ENCODE measurements at places on chromosomes 16 and 17. TPM values are rescaled to one million over a fixed set of nuclear protein-coding genes. Genes with fewer than 3 reads are reported as not detected.

DNA sequence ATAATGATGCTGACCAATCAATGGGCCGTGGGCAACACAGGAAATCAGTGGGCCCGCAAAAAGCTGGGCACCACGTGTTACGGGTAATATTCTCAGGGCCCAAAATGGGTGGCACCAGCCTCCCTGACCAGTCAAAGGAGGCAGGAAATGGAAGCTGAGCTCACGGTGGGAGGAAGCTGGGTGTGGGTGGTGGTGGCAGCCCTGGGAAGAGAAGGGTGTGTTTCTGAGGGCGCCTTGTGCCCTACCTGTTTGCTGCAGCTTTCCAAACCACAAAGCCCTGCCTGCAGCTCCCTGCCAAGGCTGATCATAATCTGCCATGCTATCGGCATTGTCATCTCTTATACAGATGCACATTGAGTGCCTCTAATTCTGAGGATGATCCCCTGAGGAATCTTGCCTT, 457.9 kb downstream of the SLC39A11 start:
- DNase-seq, result no peak
- no peak overlapping the region for H3K4me3 ChIP-seq
- H3K4me1 ChIP-seq, result no peaks in the 10 kb centered on the region
- no peak overlapping the region for H3K27ac ChIP-seq

DNA sequence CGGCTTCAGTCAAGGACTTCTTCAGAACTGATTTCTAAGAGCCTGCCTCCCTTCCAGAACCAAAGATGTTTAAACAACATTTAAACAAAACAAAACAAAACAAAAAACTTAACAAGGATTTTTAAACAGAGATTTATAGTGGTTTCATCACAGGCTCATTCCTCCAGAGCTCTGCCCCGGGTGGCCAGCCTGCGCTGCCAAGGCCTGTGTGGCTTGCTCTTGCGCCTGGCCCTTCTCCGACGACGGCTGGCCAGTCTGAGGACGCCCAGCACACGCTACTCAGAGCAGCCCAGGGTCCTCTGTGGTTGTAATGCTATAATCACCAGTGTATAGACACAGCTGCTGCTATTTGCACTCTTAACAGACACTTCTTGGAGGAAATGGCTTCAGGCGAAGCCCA, 307.2 kb upstream of the MYOCD start:
- H3K36me3 ChIP-seq, result no peaks in the 10 kb centered on the region
- no peak overlapping the region for H3K27ac ChIP-seq
- H3K4me3 ChIP-seq, result no peak overlapping the region
- no peaks in the 10 kb centered on the region for H3K27me3 ChIP-seq
- DNase-seq, result no peak

DNA sequence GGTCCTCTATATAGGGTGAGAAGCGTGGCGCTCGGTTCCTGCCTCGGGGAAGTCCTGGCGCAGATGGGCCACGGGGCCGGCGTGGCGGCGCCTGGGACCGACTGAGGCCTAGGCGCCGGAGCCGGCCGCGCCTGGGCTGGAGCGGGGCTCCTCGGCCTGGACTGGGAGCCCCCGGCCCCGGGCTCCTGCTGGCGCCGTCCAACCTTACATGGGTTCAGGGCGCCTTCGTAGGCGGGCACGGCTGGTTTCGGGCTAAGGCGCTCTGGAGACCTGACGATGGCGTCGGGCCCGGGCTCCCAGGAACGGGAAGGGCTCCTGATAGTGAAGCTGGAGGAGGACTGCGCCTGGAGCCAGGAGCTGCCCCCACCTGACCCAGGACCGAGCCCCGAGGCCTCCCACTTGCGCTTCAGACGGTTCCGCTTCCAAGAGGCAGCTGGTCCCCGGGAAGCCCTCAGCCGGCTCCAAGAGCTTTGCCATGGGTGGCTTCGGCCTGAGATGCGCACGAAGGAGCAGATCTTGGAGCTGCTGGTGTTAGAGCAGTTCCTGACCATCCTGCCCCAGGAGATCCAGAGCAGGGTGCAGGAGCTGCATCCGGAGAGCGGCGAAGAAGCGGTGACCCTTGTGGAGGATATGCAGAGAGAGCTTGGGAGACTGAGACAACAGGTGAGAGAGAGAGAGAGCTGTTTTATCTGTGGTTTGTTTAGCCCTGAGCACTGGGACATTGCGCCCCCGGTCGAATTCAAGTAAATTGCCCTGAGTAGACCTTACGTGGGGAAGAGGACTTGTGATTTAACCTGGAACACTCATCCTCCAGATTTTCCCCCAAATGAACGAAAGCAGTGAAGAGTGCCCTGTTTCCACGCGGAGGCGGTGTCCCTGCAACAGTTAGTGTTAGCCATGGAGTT, 504 bp downstream of the ZNF263 start:
- peaks cover 36% of the 10 kb centered on the region for H3K36me3 ChIP-seq
- H3K27ac ChIP-seq, result peak overlapping the region; percentile 100
- no peaks in the 10 kb centered on the region for H3K27me3 ChIP-seq

- peaks cover 68% of the 10 kb centered on the region for H3K27me3 ChIP-seq
- DNase-seq, result peak; percentile 70
- H3K27ac ChIP-seq, result no peak overlapping the region
- peaks cover 56% of the 10 kb centered on the region for H3K4me1 ChIP-seq
- H3K4me3 ChIP-seq, result no peak overlapping the region
Observed at GRCh38 chr16:89049484-89050118, 44.1 kb upstream of the ACSF3 start.

Gene C17orf78
- not detected for total RNA-seq

DNA sequence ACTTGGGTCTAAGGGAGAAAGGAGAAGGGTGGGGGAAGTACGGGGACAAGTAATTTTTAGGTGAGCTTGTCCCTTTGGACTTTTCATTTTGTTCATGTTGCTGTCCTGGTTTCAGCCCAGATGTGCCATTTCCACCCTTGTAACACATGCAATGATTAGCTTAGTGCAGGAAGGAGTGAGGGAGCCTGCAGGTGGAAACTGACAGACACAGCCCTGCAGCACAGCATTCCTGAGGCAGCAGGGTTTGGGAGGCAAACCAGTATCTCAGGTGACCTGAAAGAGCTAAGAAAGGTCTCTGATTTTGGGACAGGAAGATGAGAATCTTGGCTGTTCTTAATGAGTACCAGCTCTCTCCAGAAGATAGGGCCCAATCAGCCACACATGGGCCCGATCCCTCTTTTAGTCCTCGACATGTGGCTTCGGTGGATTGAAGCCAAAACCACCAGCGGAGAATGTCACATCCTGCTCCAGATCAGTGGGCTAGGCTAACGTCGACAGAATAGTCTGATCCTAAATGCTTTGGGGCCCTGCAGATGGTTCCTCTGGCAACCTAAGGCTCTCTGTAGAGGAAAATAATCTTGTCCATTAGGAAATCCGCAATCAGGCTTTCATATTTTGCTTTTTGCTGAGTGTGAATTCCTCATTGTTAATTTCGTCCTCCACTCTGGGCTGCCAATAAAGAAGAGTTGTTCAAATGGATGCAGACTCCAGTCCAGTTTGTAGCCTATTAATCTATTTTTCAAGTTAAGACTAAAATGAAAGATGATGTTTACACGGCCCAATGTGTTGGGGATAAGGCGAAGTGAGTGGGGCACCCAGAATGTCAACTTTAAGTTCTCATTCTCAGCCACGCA, 3.8 kb upstream of the RNF157 start:
- peaks cover 27% of the 10 kb centered on the region for H3K27me3 ChIP-seq
- H3K27ac ChIP-seq, result no peak overlapping the region
- H3K4me3 ChIP-seq, result no peak overlapping the region

- H3K4me3 ChIP-seq, result no peak overlapping the region
- peaks cover 46% of the 10 kb centered on the region for H3K4me1 ChIP-seq
- H3K27me3 ChIP-seq, result no peaks in the 10 kb centered on the region
- peaks cover 6% of the 10 kb centered on the region for H3K36me3 ChIP-seq
Observed at GRCh38 chr16:89330177-89330856, 112.8 kb downstream of the ZNF778 start.

Gene CDH15
- total RNA-seq, result 121 TPM

DNA sequence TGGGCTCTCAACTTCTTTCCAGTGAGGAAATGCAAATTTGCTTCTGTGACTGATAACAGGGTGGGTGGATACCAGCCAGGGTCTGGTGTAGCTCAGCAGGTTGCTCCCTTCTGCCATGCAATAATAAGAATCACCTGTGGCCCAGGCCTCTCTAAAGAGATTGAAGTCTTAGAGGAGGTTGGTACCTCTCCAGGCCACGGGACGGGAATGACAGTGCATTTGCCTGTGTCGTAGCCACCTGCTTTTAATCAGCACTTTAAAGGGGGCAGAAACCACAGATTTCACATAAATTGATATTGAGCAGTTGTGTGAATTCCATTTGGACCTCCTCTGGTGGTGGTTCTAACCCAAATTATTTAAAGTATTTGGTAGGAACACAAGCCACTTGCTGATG, 246.9 kb downstream of the PRKCA start:
- no peak overlapping the region for H3K4me3 ChIP-seq
- no peaks in the 10 kb centered on the region for H3K27me3 ChIP-seq
- no peaks in the 10 kb centered on the region for H3K36me3 ChIP-seq
- no peak overlapping the region for H3K27ac ChIP-seq
- H3K4me1 ChIP-seq, result peaks cover 3% of the 10 kb centered on the region

DNA sequence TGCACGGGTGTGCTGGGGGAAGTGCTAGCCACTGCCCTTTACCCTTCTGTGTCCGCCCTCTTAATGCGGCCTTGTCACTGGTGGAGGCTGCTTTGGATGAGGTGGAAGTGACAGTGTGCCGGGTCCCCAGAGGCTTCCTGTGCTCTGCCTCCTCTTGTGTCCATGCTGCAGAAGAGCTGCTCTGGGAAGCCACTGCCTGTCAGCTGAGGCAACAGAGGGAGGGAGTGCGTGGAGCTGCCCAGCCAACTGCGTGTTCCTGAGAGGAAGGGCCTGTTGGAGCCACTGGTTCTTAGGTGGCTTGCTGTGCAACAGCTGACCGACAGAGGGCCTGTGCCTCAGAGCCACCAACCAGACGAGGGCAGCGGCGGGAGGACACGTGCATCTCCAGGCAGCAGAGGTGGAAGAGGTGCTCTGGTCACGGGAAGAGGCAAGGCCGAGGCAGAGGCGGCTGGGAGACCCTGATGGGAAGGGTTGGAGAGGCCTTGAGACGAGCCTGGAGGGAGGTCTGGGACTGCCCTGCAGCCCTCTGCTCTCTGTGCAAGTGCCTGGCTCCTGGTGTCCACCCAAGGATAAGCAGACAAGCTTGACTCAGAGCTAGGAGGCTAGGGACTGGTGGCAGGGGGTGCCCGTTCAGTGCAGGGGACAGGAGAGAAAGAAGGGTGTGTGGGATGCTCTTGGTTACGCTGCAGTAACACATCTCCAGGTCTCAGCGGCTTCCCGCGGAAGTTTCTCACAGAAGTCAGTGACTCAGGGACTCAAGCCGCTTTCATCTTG, 25.4 kb downstream of the B9D1 start:
- H3K27me3 ChIP-seq, result no peaks in the 10 kb centered on the region
- peaks cover 25% of the 10 kb centered on the region for H3K4me1 ChIP-seq
- peaks cover 36% of the 10 kb centered on the region for H3K36me3 ChIP-seq
- DNase-seq, result no peak
- no peak overlapping the region for H3K4me3 ChIP-seq

- H3K4me3 ChIP-seq, result no peak overlapping the region
- H3K4me1 ChIP-seq, result peaks cover 71% of the 10 kb centered on the region
- no peak overlapping the region for H3K27ac ChIP-seq
- no peaks in the 10 kb centered on the region for H3K27me3 ChIP-seq
Observed at GRCh38 chr16:27228045-27228444, 24.7 kb downstream of the KDM8 start.

Gene ARHGAP44
- total RNA-seq, result 3.0 TPM

Gene P4HB
- total RNA-seq, result 385 TPM

Gene CDH3
- 0.27 TPM for total RNA-seq

Data from muscle of leg (tissue), 16 donors.